ENCODE measurements at places on chromosomes 11 and 22. TPM values are rescaled to one million over a fixed set of nuclear protein-coding genes. Genes with fewer than 3 reads are reported as not detected.
A peak's percentile ranks its signal among the peaks of the same experiment; 100 is the strongest.

Gene BEST1
- 0.40 TPM for total RNA-seq

Gene TMEM86A
- 7.8 TPM for total RNA-seq

Gene TYMP
- 2.8 TPM for total RNA-seq

Gene TRIM29
- total RNA-seq, result not detected

Gene RNF26
- 43.1 TPM for total RNA-seq

Gene MS4A2
- total RNA-seq, result not detected

Gene TENM4
- total RNA-seq, result 85.4 TPM

Gene SCN4B
- total RNA-seq, result 0.23 TPM

Gene CREB3L1
- 8.8 TPM for total RNA-seq

Gene MUC6
- total RNA-seq, result 0.20 TPM

Gene CHEK2
- 39.0 TPM for total RNA-seq

Gene CAPN5
- 23.0 TPM for total RNA-seq

Gene FOXRED2
- total RNA-seq, result 35.1 TPM

Gene UBQLN3
- total RNA-seq, result not detected

DNA sequence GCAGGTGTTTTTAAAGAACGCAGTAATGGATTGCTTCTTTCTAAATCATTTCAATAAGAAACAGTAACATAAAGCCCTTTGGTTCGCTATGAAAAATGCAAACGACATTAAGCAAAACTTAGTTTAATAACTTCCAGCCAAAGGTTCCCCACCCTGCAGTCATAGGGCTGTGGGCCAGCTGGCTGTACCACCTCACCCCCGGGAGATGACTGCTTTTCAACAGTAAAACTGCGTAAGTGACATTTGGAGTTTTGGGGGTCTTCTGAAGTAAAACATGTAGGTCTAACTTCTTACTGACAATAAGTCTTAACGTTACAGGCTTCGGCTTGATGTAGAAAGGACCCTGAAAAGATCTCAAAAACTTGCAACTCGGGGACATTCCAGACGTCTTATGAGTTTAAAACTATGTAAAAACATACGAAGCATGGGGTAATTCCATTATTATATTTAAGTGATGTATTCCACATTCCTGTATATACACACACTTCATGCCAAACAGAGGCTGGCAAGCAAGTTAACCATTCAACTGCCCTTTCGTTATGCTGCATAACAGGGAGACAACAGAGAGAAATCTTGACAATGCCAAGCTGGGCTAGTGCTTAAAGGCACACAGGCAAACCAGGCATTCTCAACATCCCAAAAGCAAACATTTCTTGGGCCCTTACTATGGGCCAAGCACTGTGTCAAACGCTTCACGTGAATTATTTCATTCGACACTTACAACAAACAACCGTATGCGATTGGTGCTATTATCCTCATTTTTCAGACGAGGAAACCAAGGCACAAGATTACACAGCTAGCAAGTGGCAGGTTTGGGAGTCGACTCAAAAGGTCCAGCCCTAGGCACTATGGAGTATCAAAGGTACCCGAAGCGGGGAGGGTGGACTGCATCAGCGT is 1.2 kb downstream of the MRTFA start:
- H3K4me1 ChIP-seq, result peaks cover 3% of the 10 kb centered on the region
- H3K27ac ChIP-seq, result no peak overlapping the region
- H3K27me3 ChIP-seq, result no peaks in the 10 kb centered on the region
- DNase-seq, result peak; percentile 21

- no peaks in the 10 kb centered on the region for H3K27me3 ChIP-seq
- H3K4me3 ChIP-seq, result no peak overlapping the region
- H3K4me1 ChIP-seq, result no peaks in the 10 kb centered on the region
- no peak for DNase-seq
- H3K36me3 ChIP-seq, result no peaks in the 10 kb centered on the region
Observed at GRCh38 chr11:33585586-33586209, 114.9 kb downstream of the C11orf91 start.

DNA sequence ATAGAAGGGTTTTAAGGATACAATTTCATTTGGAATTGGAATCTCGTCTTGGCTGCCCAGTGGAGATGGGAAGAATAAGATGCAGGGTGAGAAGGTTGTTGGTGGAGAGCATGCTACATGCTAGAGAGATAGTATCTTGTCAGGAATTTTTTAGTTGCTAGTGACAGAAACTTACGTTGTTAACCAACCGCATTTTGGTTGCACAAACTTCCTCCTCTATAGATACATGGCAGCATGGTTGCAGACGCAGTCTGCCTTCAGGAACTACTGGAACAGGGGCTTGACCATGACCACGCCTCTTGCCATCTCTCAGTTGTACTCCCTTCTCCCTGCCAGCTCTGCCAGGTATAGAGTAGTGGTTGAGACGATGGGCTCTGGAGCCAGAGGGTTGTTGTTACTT is 13.5 kb upstream of the CCDC90B start:
- no peak overlapping the region for H3K27ac ChIP-seq
- peaks cover 9% of the 10 kb centered on the region for H3K27me3 ChIP-seq
- no peak for DNase-seq
- no peaks in the 10 kb centered on the region for H3K36me3 ChIP-seq

DNA sequence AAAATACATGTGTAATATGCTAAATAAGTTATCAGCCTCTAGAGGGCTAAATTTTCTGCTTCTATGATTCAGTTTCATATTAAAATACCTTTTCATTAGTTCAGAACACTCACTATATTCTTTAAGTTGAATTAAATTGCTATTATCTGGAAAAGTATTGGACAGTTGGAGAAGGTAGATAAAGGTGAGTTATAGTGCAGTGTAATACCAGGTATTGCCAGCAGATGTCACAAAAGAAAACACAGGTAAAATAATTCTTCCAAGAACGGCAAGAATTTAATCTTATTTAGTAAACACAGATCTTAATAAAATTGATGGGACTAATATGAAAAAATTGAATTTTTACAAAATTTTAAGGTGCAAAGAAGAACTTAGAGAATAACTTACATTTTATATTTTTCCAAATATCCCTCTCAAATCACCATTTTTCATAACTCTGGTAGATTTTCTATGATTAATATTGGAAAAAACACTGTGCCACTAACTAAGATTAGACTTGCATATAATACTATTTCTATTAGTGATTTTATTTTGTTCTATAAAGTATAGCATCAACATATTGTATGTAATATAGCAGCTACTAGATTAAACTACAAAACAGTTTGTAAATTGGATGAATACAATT is 1.7 kb upstream of the LRRC4C start:
- DNase-seq, result no peak
- no peak overlapping the region for H3K4me3 ChIP-seq
- no peaks in the 10 kb centered on the region for H3K27me3 ChIP-seq
- H3K36me3 ChIP-seq, result no peaks in the 10 kb centered on the region
- no peaks in the 10 kb centered on the region for H3K4me1 ChIP-seq
- H3K27ac ChIP-seq, result no peak overlapping the region

DNA sequence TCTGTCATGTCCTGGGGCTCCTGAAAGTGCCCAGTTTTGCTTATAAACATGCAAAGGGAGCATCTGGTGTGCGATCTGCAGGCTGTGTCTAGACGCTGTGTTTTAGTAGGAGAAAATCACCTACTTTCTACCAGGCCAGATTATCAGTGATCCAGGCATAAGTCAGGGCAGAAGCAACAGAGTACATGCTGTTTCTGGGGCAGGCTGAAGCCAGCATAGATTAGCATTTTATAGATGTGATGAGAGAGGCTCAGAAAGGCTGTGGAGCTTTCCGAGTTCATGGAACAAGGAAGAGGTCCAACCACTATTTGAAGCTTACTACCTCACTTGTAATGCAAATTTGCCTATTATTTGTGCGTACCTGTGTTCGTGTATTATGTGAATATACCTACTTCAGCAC is 1208.4 kb upstream of the TENM4 start:
- peaks cover 15% of the 10 kb centered on the region for H3K4me1 ChIP-seq
- no peak for DNase-seq
- H3K36me3 ChIP-seq, result no peaks in the 10 kb centered on the region
- H3K27ac ChIP-seq, result no peak overlapping the region
- no peak overlapping the region for H3K4me3 ChIP-seq

GRCh38 chr11:36313750-36314433 is 17.8 kb downstream of the PRR5L start:
- no peak overlapping the region for H3K27ac ChIP-seq
- no peak overlapping the region for H3K4me3 ChIP-seq
- peaks cover 59% of the 10 kb centered on the region for H3K27me3 ChIP-seq
- no peaks in the 10 kb centered on the region for H3K36me3 ChIP-seq
- H3K4me1 ChIP-seq, result no peaks in the 10 kb centered on the region
- no peak for DNase-seq

GRCh38 chr11:20097319-20098221 is 62.7 kb downstream of the DBX1 start:
- no peak overlapping the region for H3K27ac ChIP-seq
- H3K27me3 ChIP-seq, result no peaks in the 10 kb centered on the region
- no peak overlapping the region for H3K4me3 ChIP-seq
- no peak for DNase-seq
- H3K36me3 ChIP-seq, result no peaks in the 10 kb centered on the region

GRCh38 chr11:105081412-105082150 is 36.4 kb upstream of the CARD16 start:
- no peak overlapping the region for H3K27ac ChIP-seq
- DNase-seq, result peak; percentile 53
- no peaks in the 10 kb centered on the region for H3K4me1 ChIP-seq
- no peaks in the 10 kb centered on the region for H3K27me3 ChIP-seq
- H3K4me3 ChIP-seq, result no peak overlapping the region

GRCh38 chr11:85257837-85258236 is 369.3 kb downstream of the DLG2 start:
- H3K36me3 ChIP-seq, result no peaks in the 10 kb centered on the region
- no peak for DNase-seq
- H3K27ac ChIP-seq, result no peak overlapping the region
- no peaks in the 10 kb centered on the region for H3K4me1 ChIP-seq

- no peaks in the 10 kb centered on the region for H3K36me3 ChIP-seq
- H3K4me3 ChIP-seq, result no peak overlapping the region
- H3K27me3 ChIP-seq, result no peaks in the 10 kb centered on the region
- no peak overlapping the region for H3K27ac ChIP-seq
- no peaks in the 10 kb centered on the region for H3K4me1 ChIP-seq
Observed at GRCh38 chr11:67694875-67695555, 20.6 kb upstream of the ALDH3B2 start.

DNA sequence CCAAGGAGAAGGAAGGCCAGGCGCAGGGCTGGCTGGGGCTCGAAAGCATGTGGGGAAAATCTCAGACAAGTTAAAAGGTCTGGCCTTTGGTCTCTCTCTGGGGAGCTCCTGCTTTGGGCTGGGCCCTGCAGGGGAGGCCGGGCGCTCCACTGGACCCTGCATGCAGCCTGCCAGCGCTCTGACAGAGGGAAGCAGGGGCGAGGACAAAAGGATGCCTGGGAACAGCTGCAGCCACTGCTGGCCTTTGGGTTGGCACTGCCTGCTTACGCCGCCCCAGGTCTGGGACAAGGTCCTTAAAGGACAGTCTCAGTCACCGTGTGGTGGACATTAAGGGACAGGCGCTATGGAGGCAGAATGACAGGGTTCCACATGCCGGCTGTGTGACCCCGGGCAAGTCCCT is 56.4 kb upstream of the TTLL12 start:
- H3K27me3 ChIP-seq, result no peaks in the 10 kb centered on the region
- H3K4me3 ChIP-seq, result no peak overlapping the region
- no peaks in the 10 kb centered on the region for H3K36me3 ChIP-seq
- H3K4me1 ChIP-seq, result no peaks in the 10 kb centered on the region
- H3K27ac ChIP-seq, result no peak overlapping the region

- H3K27ac ChIP-seq, result no peak overlapping the region
- H3K27me3 ChIP-seq, result no peaks in the 10 kb centered on the region
- DNase-seq, result no peak
- H3K36me3 ChIP-seq, result no peaks in the 10 kb centered on the region
- no peak overlapping the region for H3K4me3 ChIP-seq
- H3K4me1 ChIP-seq, result no peaks in the 10 kb centered on the region
Observed at GRCh38 chr11:69971741-69972140, 106.4 kb upstream of the ANO1 start.

DNA sequence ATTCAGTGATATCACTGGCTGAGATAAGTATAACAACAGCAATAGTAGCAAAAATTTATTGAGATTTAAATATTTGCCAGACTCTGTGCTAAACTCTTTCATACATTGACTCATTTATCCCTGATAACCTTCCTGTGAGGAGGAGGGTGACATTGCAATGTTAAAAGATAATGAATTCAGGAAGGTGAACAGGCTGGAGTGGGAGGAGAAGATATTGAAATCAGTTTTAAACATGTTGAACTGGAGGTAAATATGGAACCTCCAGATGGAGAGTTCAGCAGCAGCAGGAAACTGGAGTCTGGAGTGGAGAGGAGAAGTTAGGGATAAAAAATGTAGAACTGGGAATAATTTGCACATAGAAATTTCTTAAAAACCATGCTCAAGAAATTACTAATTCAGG is 142.0 kb upstream of the FAT3 start:
- no peak overlapping the region for H3K4me3 ChIP-seq
- H3K4me1 ChIP-seq, result no peaks in the 10 kb centered on the region
- H3K27ac ChIP-seq, result no peak overlapping the region
- no peaks in the 10 kb centered on the region for H3K27me3 ChIP-seq

GRCh38 chr11:11230802-11231562 is 122.1 kb downstream of the CSNK2A3 start:
- no peaks in the 10 kb centered on the region for H3K4me1 ChIP-seq
- no peak overlapping the region for H3K27ac ChIP-seq
- no peak overlapping the region for H3K4me3 ChIP-seq
- H3K36me3 ChIP-seq, result no peaks in the 10 kb centered on the region

DNA sequence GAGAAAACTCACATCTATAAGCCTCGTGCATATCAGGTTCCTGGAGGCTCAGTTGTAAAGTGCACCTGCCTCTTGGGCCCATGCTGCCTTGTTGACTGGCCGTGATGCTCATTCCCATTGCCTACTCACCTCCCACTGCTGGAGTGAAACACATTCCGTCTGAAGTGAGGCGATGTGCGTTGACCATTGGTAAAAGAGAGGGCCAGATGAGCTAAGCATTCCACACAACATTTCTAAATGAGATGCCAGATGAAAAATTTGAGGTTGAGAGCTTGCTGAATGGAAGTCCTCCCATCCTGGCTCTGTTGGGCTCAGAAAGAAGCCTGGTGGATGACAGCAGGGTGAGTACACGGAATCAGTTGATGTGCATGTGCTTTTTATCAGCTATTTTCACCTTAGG is 8.6 kb upstream of the ADAMTS15 start:
- H3K27ac ChIP-seq, result no peak overlapping the region
- no peaks in the 10 kb centered on the region for H3K27me3 ChIP-seq
- DNase-seq, result no peak
- no peaks in the 10 kb centered on the region for H3K36me3 ChIP-seq
- no peaks in the 10 kb centered on the region for H3K4me1 ChIP-seq
- H3K4me3 ChIP-seq, result no peak overlapping the region

GRCh38 chr22:19398206-19398605 is 33.3 kb downstream of the HIRA start:
- peaks cover 84% of the 10 kb centered on the region for H3K36me3 ChIP-seq
- no peak overlapping the region for H3K4me3 ChIP-seq
- H3K27me3 ChIP-seq, result no peaks in the 10 kb centered on the region
- no peak for DNase-seq
- no peaks in the 10 kb centered on the region for H3K4me1 ChIP-seq
- no peak overlapping the region for H3K27ac ChIP-seq

DNA sequence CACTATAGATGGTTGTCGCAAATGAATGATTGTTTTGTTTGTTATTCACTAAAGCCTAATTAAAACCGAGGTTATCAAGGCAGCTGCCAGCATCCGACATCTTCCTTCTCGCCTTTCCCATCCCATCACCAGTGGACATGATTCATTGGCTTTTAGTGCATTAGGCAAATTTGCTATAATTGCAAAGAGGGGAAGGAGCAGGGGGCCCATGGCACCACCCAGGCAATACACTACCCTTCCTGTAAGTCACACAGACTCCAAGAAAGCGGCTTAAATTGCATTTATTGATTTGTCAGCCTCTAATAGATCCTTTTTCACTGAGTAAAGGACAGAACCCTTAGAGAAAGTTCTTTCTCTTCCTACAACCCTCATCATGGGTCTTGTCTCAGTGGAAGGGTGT is 169.2 kb upstream of the NCAM1 start:
- H3K4me3 ChIP-seq, result no peak overlapping the region
- no peaks in the 10 kb centered on the region for H3K27me3 ChIP-seq
- no peak for DNase-seq
